ENCODE measurements at places on chromosomes 2 and 18.

DNA sequence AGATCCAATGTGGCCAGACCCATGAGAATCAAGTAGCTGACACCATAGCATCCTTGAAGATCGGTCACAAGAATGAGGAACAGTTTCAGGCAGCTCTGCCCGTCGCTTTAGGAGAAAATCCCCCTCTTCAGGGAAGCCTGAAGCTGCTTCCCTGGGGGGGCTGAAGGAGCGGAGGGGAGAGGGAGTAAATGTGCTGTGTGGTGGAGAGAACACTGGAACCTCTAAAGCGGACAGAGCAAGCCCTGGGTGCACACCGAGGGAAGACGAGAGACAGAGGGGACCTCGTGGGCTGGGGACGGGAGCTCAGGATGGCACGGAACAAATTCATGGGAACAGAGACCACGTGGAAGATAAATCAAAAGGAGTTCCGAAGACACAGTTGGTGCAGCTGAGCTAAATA is 154.3 kb downstream of the NDUFA10 start:
- DNase-seq, result no peak

- DNase-seq, result no peak
These were observed 47.6 kb downstream of the TEX44 start for GRCh38 chr2:231640241-231640640.

DNA sequence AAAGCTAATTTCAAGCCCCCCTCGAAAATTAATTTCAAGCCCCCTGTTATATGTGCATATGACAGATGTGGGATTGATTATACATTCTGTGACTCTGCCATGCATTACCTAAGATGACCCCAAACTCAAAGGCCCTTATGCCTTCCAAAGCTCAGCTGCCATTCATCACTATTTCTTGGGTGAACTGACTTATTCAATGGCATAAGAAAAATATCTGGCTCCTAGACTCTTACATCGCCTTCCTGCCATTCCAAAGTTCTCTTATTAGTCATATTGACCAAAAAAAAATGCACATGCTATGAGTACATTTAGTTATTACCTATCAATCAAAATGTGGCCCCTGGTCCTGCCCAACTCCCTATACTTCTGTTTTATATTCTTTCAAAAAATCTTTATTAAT is 291.8 kb upstream of the CHAC2 start:
- no peak for DNase-seq

- DNase-seq, result peak; percentile 20
These were observed 270.6 kb downstream of the CELF4 start for GRCh38 chr18:37294951-37295350.

DNA sequence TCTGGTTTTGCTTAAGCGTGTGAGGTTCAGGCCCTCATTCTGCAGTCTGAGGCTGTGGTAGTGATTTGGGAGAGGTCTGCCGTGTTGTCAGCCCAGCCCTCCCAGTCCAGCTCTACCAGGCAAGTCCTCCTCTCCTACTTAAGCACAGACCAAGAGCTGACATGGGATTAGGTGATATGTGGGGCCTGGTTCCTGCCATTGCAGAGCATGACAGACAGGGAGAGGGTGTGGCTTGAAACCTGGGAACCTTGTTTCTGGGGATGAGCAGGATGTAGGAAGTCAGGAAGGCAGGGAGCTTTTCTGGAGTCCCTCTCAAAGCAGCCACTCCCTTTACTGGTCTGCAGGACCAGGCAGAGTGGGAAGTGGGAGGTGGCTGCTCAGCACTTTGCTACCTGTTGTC is 38.6 kb downstream of the PTPRM start:
- DNase-seq, result no peak

GRCh38 chr18:78677483-78678317 is 301.9 kb upstream of the SALL3 start:
- no peak for DNase-seq

GRCh38 chr2:168583064-168583709 is 127.1 kb downstream of the CERS6 start:
- DNase-seq, result no peak

DNA sequence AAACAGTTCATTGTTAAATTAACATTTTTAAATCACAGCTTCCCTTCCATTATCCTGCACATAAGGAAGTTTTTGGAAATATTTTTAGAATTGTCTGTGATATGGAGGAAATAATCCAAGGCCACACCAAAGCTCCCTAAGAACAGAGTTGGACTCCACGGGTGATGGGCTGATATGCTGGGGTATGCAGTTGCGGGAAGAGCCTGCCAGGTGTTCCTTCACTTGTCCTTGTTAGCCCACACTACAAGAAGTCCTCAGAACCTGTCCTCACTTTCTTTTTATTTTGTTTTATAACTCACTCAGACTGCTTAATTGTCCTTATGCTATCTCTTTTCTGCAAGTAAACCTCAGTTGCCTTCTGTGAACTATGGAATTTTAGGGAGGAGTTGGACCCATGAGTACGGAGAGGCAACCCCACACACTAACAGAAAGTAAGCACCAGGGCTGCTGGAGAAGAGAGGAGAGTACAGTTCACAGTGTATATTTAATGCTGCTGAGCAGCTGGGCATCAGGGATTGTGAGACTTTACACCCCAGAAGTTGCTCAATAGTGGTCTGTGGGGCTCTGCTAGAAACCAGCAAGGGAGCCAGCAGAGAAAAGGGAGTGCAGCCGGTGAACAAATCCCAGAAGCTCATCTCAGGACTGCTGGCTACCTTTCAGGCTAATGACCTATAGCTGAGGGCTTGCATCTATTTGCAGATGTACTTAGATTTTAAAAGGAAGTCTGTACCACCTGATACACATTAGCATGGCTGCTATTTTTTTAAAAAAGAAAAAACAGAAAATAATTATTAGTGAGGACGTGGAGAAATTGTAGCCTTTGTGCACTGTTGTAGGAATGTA is 280.1 kb upstream of the STON1 start:
- no peak for DNase-seq

GRCh38 chr2:51263951-51264350 is 232.0 kb upstream of the NRXN1 start:
- DNase-seq, result no peak

GRCh38 chr18:29849144-29849543 is 1193.4 kb downstream of the DSC3 start:
- DNase-seq, result no peak

GRCh38 chr18:34562252-34562870 is 147.7 kb upstream of the DTNA start:
- no peak for DNase-seq

GRCh38 chr2:235810846-235811245 is 317.0 kb downstream of the AGAP1 start:
- DNase-seq, result no peak

GRCh38 chr2:233448220-233448559 is 93.9 kb downstream of the DGKD start:
- peak; percentile 33 for DNase-seq

DNA sequence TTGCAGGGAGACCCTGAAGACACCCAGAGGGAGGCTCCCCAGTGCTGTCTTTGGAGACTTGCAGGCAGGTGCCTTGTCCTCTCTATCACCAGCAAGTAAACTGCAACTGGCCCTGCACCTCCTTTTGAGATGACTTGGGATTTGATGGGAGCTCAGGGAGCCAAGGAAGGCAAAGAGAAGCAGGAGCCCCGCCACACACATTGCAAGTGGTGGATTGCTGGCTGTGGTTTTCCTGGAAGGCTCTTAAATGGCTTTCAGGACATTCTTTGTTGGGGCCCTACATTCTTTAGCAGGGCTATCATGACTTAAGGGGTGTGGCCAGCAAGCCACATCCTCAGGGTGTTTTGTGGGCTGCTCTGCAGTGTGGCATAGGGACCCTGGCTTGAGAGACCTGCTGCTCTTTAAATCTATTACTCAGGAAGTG is 39.9 kb upstream of the CDC42EP3 start:
- peak; percentile 16 for DNase-seq

DNA sequence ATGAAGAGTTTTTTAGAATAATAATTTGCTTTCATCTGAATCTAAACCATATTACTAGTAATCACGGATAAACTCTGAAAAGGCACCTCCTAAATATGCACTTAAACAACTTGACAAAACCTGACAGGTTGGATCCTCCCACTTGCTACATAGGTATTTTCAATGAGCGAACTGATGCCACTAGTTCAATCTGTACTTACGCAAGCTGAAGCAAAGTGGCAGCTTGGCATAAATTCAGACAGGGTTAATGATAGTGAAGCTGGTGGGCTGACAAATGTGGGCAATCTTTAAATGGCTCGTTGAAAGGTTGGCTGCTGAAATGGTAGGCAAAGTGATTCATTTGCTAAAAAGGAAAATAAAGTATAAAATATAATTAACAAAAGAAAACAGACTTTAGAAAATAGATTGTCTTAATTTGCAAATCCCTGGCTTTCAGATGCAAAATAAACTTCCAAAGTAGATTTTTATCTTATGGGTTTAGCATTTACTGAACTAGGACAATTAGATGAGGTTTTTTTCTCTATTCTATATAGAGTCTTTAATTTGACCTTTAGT is 1713.5 kb upstream of the SLC39A10 start:
- DNase-seq, result no peak

DNA sequence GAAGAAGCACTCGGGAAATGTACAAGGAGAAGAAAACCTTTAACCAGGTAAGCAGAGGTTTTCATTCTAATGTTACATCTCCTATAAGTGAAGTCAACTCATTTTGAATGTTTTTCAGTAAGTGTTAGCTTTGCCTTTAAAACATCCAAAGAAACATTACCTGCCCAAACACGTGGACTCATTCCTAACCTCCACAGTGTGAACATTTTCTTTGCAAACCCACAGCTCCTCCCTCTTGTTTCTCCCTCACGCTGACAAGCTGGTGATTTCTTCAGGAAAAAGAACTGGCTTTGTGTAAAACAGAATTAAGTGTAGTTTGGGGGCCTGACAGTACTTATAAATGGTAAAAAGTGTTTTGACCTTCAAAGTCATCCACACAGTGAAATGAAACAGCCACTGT is 72.5 kb downstream of the MTCL1 start:
- no peak for DNase-seq

- DNase-seq, result peak; percentile 47
These were observed 63.7 kb upstream of the ITGA4 start for GRCh38 chr2:181393472-181393871.

- DNase-seq, result no peak
These were observed 6.0 kb downstream of the FBXO15 start for GRCh38 chr18:74141667-74142066.

Data from hematopoietic multipotent progenitor cell treated with erythropoietin and hydrocortisone succinate and interleukin-3 and kit ligand, for 8 days (in vitro differentiated cells).